ENCODE measurements at places on chromosomes 1 and 21.

DNA sequence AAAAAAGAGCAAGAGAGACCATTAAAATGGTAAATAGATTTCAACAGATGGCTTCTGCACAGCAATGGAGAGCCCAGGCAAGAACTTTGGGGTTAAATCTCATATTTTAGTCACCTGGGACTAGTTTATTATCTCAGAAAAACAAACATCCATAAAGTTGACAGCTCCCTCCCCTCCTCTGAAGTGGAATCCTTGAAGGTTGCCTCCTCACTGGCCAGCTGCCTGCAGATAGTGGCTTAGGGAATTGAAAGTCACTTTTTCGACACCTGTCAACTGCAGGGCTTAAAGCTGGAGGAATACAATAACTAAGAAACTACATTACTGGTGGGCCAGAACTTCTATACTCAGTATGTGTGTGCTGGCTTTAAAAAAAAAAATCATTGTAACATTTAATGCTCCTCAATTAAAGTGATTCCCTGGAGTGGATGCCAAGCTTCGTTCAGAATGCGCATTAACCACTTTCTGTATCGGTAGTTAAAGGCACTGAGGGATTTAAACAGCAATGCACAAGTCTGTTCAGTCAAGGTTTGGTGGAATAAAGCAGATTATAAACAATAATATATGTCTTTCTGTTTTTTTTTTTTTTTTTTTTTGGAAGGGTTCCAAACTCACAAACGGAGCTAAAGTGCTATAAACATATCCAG is 52.5 kb downstream of the LHX4 start:
- DNase-seq, result no peak

GRCh38 chr1:203324105-203325025 is 19.0 kb downstream of the BTG2 start:
- no peak for DNase-seq

DNA sequence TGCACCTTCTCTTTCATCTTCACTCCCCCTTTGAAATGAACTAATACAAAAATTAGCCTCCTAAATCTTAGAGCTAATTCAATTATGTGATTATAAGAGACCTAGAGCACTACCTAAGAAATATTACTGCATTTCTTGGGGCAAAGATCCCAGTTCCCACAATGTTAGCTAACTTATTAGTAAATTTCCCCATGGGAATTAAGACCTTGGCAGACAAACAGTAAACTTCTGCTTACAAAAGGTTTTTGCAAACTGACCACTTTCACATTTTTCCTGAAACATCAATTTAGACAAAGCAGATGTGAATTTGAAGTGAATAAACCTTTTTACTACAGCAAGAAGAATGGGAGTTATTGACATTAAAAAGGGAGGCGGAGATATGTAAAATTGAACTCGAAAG is 34.6 kb upstream of the LHX8 start:
- DNase-seq, result no peak

- DNase-seq, result peak; percentile 21
Measured at GRCh38 chr1:82565146-82565545, 764.4 kb downstream of the ADGRL2 start.

- no peak for DNase-seq
Measured at GRCh38 chr1:154747740-154748404, 122.2 kb downstream of the KCNN3 start.

DNA sequence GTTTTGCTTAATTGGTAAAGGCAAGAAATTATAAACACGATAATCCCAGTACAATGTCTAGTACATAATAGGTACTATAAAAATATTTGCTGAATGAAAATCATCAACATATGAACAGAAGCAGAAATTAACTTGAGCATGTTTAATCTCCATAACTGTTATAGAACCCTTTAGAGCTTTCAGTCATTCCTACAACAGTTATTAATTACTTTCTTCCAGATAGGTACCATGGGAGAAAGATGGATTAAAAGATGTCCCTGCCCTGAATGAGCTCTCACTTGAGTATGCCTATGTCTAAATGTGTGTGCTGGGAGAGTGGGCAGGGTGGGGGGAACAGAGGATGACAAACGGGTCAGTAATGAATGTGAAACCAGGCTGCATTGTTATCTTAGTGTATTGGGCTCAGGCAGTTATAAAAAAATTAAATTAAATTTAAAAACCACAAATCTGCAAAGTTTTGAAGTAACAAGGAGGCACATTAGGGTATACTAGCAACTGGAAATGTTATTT is 2.4 kb downstream of the EPS15 start:
- no peak for DNase-seq

- DNase-seq, result no peak
Measured at GRCh38 chr1:90534663-90535295, 182.3 kb downstream of the BARHL2 start.

GRCh38 chr1:108089477-108089876 is 110.7 kb downstream of the SLC25A24 start:
- no peak for DNase-seq

GRCh38 chr1:111476761-111477309 is 3.1 kb downstream of the C1orf162 start:
- no peak for DNase-seq

- DNase-seq, result no peak
Measured at GRCh38 chr1:244138399-244138798, 87.3 kb downstream of the ZBTB18 start.

- DNase-seq, result no peak
Measured at GRCh38 chr1:54329312-54330003, 76.7 kb downstream of the SSBP3 start.

GRCh38 chr1:234281826-234282489 is 91.3 kb upstream of the COA6 start:
- DNase-seq, result no peak

GRCh38 chr1:43232074-43232473 is 37.7 kb upstream of the TMEM125 start:
- peak; percentile 26 for DNase-seq

- DNase-seq, result no peak
Measured at GRCh38 chr1:243758647-243759046, 91.4 kb downstream of the AKT3 start.

- DNase-seq, result no peak
Measured at GRCh38 chr1:186681121-186681520, 898 bp upstream of the PTGS2 start.

DNA sequence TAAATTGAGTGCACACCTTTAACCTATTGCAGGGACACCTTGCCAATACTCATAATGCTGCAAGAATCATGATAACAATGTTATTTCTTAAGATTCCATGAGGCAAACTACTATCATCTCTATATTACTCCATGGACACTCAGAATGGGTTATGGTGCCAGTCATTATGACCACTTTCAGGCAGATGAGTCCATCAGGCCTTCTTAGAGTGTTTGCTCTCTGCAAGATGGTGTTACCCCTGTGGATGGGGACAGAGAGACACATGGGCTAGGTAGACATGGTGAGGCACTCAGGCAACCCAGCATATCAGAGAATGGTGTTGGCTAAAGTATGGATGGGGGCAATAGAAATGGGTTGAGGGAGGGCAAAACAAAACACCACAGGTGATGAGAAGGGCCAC is 59.7 kb downstream of the XCL2 start:
- DNase-seq, result no peak

GRCh38 chr21:42142627-42143026 is 71.5 kb downstream of the UMODL1 start:
- no peak for DNase-seq

Data from HFF-Myc (cell line).